ENCODE measurements at places on chromosomes 3 and 15. TPM values are rescaled to one million over a fixed set of nuclear protein-coding genes. Genes with fewer than 3 reads are reported as not detected.

DNA sequence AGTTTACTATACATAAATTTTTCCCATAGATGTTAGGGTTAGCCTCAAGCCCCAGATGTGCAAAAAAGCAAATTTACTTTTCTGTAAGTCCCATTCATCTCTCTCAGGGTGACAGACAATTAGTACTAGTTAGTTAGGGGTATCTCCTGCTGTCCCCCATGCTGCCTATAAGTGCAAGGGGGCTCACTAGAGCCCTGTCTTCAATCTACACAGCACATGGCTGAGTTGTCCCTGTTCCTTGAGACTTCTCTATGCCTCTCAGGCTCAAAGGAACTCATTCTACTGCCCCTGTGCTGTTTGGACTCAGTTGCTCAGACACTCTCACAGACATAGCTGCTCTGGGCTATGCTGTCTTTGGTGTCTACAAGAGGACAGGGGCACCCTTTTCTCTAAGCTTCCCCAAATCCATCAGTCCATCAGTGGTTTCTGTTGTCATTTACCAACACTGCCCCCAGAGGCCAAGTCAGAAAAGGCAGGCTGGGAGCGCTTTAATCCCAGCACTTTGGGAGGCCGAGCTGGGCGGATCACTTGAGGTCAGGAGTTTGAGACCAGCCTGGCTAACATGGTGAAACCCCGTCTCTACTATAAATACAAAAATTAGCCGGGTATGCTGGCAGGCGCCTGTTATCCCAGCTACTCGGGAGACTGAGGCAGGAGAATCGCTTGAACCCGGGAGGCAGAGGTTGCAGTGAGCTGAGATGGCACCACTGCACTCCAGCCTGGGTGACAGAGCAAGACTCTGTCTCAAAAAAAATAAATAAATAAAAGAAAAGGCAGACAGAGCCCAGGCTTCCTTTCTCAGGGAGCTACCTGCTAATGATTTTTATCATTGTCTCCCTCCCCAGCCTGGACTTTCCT lies 31.4 kb upstream of the PRTG start:
- DNase-seq, result no peak

GRCh38 chr3:182570946-182571594 lies 222.2 kb upstream of the ATP11B start:
- DNase-seq, result no peak

GRCh38 chr3:59510576-59510975 lies 460.8 kb upstream of the CFAP20DC start:
- no peak for DNase-seq

DNA sequence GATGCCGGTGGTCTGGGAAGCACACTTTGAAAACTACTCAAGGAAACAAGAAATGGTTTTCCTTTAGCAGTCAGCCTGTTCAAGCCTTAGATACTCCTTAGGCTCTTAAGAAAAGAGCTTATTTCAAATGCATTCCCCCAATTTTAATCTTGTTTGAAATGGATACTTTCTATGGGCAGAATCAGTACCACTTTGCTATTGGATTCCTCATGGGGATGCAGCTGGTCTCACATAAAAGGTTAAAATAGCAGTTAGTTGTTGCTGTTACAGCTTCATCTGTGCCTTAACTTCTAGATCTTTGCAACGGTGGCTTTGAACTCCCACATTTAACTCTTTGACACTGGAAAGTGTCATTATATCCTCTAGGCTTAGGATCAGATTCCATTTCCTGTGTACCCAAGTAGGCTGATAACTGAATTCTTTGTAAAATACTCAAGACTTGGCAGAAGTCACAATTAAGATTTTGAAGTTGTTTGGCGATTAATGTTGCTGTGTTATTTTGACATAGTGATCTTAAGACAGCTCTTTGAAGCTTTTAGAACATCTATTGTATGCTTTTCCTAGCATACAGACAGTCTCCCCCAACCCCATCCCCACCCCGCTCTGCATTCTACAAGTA lies 2.2 kb downstream of the THBS1 start:
- no peak for DNase-seq

Gene GP9
- total RNA-seq, result not detected

- no peak for DNase-seq
These were observed 132.8 kb upstream of the DPH6 start for GRCh38 chr15:35678774-35679173.

- DNase-seq, result no peak
These were observed 61.1 kb downstream of the CCNL1 start for GRCh38 chr3:157098823-157099185.

Data from urinary bladder (tissue), 4 donors.